GM20000 (cell line): ENCODE measurements at places on chromosomes 4 and X.

GRCh38 chr4:144178414-144178813, 37.9 kb upstream of the GYPA start:
- DNase-seq = no peak

- DNase-seq = no peak
These were observed 66.6 kb upstream of the SORBS2 start for GRCh38 chr4:185878633-185879032.

DNA sequence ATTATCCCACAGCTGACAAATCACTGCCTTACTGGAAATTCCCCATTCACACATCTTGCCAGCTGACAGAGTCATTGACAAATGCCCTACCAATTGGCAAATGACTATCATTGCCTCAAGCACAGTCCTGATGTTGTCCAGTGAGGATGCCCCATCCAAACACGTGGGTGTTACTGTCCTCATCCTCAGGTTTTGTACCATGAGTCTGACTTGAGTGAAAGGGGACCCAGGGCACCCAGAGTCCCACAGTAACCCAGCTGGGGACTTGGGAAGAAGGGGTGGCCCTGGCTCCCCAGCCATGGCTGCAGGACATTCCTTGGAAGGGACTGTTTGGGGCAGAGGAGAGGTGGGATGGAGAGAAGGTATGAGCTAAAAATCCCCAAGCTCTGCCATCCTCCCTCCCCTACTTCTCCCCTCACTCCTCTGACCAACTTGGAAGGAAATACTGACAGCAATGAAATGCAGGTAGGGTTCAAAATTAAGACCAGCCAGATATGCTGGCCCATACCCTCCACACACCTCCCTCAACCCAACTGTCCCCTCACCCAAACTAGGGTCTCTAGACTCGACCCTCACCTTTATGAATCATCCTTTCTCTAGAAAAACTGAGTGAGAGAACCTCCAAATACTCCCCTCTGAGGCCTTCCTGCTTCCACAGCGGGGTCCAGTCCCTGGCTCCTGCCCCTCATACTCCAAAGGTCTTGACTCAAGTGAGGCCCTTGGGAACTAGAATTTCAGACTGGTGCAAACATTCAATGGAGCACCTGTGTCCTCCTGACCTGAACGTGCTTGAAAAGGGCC, 5.1 kb downstream of the TIMP1 start:
- DNase-seq = no peak

GRCh38 chr4:122005064-122005755, 53.4 kb upstream of the TRPC3 start:
- no peak for DNase-seq

DNA sequence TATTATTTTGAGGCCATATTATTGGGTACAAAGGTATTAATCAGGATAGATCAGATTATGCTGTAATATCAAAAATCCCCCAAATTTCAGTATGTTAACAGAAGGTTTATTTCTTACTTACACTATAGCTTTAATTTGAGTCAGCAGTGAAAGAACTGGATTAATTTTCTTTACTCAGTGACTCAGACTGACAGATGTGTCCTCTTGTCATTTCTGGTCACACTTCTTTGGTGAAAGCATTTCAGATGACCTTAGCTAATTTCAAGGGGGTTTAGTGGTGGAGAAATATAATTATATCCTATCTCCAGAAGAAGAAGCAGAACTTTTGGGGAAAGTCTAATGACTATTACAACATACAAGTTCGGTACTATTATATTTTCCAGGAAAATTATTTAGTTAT, 12.4 kb downstream of the DDIT4L start:
- DNase-seq = no peak

DNA sequence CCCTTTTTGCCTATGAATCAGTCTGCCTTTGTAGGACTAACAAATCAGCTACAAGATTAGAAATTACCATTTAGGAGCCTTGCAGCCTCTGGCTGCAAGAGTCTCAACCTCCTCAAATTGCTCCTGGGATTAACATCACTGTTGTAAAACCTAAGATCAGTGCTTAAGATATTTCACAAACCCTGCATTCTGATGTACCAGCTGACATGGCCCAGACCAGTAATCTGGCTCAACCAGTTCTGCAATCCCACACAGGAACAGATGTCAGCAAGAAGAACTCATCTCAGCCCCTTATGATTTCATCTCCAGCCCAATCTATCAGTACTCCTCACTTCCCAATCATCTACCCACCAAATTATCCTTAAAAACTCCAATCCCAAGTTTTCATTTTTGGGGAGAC, 32.5 kb upstream of the AADAT start:
- no peak for DNase-seq

GRCh38 chr4:80897537-80898303, 132.8 kb upstream of the BMP3 start:
- DNase-seq = no peak

GRCh38 chrX:150530821-150531220, 37.6 kb upstream of the MTM1 start:
- no peak for DNase-seq

DNA sequence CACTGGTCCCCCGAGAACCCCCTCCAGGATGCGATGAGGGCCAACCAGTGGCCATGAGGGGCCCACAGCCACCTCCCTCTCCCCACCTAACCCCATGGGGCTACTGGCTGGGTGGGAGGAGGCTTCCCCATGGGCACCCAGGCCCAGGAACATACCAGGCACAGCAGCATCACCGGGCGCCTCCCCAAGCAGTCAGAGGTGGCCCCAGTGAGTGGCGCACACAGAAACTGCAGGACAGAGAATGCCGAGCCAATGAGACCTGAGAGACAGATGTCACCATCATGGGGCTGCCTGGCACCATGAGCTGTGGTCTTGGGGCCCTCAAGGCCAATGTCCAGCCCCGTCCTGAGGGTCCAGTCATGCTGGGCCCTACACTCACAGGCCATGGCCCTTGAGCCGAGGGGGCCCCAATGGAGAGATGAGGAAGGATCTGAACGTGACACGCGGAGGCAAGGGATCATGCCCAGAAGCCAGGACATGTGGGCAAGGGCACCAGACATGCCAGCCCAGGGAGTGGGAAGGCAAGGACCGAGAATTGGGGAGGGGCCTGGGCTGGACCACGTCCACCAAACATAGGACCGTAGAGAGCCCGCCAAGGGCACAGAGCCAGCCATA, 30.1 kb downstream of the NOP14 start:
- DNase-seq = no peak

GRCh38 chr4:40662962-40663604, 33.4 kb upstream of the RBM47 start:
- no peak for DNase-seq

- DNase-seq = no peak
These were observed 31.8 kb downstream of the WDR1 start for GRCh38 chr4:10084651-10085358.
